Osteocyte (in vitro differentiated cells): ENCODE measurements at places on chromosomes 12 and 14.

- peaks cover 89% of the 10 kb centered on the region for H3K36me3 ChIP-seq
- H3K27ac ChIP-seq, result no peak overlapping the region
- DNase-seq, result no peak
- no peaks in the 10 kb centered on the region for H3K4me1 ChIP-seq
- H3K4me3 ChIP-seq, result no peak overlapping the region
These were observed 42.2 kb upstream of the SLC6A13 start for GRCh38 chr12:304805-305204.

DNA sequence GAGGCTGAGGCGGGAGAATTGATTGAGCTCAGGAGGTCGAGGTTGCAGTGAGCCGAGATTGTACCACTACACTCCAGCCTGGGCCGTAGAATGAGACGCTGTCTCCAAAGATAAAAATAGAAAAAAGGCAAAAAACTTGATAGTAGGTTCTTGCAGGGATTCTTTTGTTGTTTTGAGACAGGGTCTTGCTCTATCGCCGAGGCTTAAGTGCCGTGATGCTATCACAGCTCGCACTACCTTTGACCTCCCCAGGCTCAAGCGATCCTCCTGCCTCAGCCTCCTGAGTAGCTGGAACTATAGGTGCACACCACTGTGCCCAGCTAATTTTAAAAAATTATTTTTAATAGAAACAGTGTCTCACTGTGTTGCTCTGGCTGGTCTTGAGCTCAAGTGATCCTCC, 4.7 kb downstream of the GOLGA5 start:
- peaks cover 18% of the 10 kb centered on the region for H3K36me3 ChIP-seq
- H3K4me1 ChIP-seq, result peaks cover 46% of the 10 kb centered on the region
- H3K27ac ChIP-seq, result no peak overlapping the region

- no peaks in the 10 kb centered on the region for H3K4me1 ChIP-seq
- no peak for DNase-seq
- H3K4me3 ChIP-seq, result no peak overlapping the region
- H3K36me3 ChIP-seq, result no peaks in the 10 kb centered on the region
These were observed 69.2 kb upstream of the ARID2 start for GRCh38 chr12:45660330-45660729.

DNA sequence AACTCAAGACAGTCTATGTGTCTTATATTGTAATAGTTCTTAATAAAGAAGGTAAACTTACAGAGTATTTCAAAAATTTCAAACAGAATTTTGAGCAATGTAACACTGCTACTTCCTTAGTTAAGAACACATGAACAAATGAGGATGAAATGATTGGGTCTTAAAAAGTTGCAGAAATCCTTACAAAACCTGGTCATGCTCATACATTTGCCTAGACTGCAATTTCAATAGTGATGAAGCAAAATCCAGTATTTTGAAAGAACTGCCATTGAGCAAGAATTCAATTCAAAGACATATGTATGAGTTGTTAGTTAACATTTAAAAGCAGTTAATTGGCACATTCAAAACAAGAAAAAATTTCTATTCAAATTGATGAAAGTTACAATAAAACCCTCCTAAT, 17.8 kb upstream of the HIF1A start:
- no peak overlapping the region for H3K4me3 ChIP-seq
- H3K27ac ChIP-seq, result no peak overlapping the region
- no peak for DNase-seq
- peaks cover 19% of the 10 kb centered on the region for H3K4me1 ChIP-seq
- no peaks in the 10 kb centered on the region for H3K27me3 ChIP-seq
- no peaks in the 10 kb centered on the region for H3K36me3 ChIP-seq

DNA sequence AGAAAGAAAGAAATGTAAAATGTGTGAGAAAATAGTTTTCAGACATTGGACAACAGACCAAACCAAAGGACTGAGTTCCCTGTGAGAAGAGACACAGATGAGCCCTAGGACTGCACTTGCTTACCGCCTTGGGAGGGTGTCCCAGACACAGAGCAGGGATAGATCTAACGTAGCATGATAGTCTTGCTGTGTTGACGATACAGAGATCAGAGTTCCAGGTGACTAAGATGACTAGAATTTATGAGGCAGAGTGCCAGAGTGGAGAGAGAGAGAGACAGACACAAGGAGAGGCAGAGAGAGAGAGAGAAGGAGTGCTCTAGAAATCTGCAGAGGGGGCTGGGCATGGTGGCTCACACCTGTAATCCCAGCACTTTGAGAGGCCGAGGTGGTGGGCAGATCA, 148.2 kb upstream of the LMNTD1 start:
- H3K4me3 ChIP-seq, result no peak overlapping the region
- H3K4me1 ChIP-seq, result no peaks in the 10 kb centered on the region
- no peaks in the 10 kb centered on the region for H3K36me3 ChIP-seq
- DNase-seq, result no peak
- no peaks in the 10 kb centered on the region for H3K27me3 ChIP-seq

- no peak overlapping the region for H3K4me3 ChIP-seq
- no peaks in the 10 kb centered on the region for H3K4me1 ChIP-seq
- no peaks in the 10 kb centered on the region for H3K27me3 ChIP-seq
- H3K27ac ChIP-seq, result no peak overlapping the region
- H3K36me3 ChIP-seq, result peaks cover 2% of the 10 kb centered on the region
These were observed 84.6 kb downstream of the NT5DC3 start for GRCh38 chr12:103756443-103756842.

GRCh38 chr12:103686026-103686425, 99.0 kb downstream of the STAB2 start:
- H3K4me1 ChIP-seq, result no peaks in the 10 kb centered on the region
- H3K36me3 ChIP-seq, result no peaks in the 10 kb centered on the region
- DNase-seq, result no peak
- no peak overlapping the region for H3K4me3 ChIP-seq
- H3K27ac ChIP-seq, result no peak overlapping the region

- no peaks in the 10 kb centered on the region for H3K27me3 ChIP-seq
- no peaks in the 10 kb centered on the region for H3K4me1 ChIP-seq
- H3K36me3 ChIP-seq, result no peaks in the 10 kb centered on the region
- H3K4me3 ChIP-seq, result peak overlapping the region; percentile 26
- H3K27ac ChIP-seq, result no peak overlapping the region
These were observed 12.0 kb upstream of the TRPV4 start for GRCh38 chr12:109844983-109845823.

DNA sequence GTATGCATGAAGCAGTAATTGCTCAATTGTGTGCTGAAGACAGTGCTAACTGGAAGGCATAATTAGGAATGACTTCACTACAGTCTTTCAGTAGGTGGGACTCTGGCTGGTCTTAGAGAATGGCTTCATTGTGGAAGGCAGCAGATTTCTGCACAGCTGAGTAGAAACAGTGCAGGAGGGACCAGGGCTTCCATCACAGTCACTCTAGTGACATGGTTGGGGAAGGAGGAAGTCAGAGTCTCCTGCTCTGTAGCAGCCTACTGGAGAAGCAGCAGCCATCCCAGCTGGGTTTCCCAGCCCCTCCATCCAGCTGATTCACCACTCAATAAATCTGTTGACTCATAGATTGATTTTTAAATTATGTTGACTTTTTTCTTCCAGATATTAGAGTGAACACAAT, 80.6 kb upstream of the DBX2 start:
- H3K4me3 ChIP-seq, result no peak overlapping the region
- H3K27me3 ChIP-seq, result peaks cover 67% of the 10 kb centered on the region
- no peaks in the 10 kb centered on the region for H3K4me1 ChIP-seq
- H3K36me3 ChIP-seq, result no peaks in the 10 kb centered on the region

DNA sequence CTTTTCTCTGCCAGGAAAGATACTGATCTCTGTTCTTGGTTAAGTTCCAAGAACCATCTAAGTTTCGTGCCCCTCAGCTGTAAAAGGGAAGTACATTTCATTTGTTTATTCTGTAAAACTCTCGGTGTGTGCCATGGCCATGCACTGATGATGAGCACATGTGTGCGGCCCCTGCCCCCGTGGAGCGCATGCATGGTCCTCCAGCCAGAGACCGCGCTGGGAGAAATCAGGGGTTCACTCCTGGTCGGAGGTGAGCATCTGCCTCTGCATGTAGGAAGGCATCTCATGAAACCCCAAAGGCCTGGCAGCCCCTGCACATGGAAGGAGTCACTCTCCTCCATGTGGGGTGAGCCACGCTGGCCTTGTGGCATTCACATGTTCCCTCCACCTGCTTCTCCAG, 102.5 kb upstream of the RTL1 start:
- no peaks in the 10 kb centered on the region for H3K27me3 ChIP-seq
- H3K36me3 ChIP-seq, result no peaks in the 10 kb centered on the region
- no peak overlapping the region for H3K27ac ChIP-seq
- H3K4me1 ChIP-seq, result peaks cover 21% of the 10 kb centered on the region
- peak; percentile 81 for DNase-seq

DNA sequence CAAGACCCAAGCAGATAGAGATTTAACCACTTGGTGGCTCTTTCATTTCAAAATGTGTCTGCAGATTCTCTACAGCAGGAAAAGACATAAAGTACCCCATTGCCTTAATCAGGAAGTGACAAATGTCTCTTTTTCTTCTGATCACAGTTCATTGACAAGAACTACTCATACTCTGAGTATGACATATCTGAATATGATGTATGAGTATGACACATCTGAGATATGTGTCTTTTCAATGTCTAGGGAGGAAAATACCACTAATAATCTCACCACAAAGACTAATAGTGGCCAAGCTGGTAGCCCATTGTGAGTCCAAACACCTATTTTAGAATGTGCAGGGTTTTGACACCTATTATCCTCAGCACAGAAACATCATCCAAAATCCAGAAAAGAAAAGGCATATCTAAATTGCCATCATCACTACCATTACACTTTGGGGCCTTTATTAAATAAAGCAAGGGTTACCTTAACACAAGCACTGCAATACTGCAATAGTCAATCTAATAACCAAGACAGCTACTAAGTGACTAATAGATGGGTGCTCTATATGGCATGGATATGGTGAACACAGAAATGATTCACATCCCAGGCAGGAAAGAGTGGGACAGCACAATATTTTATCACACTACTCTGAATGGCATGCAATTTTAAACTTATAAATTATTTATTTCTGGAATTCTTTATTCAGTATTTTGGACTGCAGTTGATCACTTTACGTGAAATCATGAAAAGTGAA, 243.7 kb upstream of the FAR2 start:
- H3K27ac ChIP-seq, result no peak overlapping the region
- DNase-seq, result no peak
- no peak overlapping the region for H3K4me3 ChIP-seq
- peaks cover 8% of the 10 kb centered on the region for H3K4me1 ChIP-seq
